Suprapubic skin (tissue), 4 donors: ENCODE measurements at places on chromosomes 12 and 14.

- no peaks in the 10 kb centered on the region for H3K27me3 ChIP-seq
- H3K36me3 ChIP-seq = no peaks in the 10 kb centered on the region
- H3K27ac ChIP-seq = no peak overlapping the region
- no peak for DNase-seq
- H3K4me1 ChIP-seq = no peaks in the 10 kb centered on the region
These were observed 42.1 kb downstream of the CIT start for GRCh38 chr12:119835068-119835467.

DNA sequence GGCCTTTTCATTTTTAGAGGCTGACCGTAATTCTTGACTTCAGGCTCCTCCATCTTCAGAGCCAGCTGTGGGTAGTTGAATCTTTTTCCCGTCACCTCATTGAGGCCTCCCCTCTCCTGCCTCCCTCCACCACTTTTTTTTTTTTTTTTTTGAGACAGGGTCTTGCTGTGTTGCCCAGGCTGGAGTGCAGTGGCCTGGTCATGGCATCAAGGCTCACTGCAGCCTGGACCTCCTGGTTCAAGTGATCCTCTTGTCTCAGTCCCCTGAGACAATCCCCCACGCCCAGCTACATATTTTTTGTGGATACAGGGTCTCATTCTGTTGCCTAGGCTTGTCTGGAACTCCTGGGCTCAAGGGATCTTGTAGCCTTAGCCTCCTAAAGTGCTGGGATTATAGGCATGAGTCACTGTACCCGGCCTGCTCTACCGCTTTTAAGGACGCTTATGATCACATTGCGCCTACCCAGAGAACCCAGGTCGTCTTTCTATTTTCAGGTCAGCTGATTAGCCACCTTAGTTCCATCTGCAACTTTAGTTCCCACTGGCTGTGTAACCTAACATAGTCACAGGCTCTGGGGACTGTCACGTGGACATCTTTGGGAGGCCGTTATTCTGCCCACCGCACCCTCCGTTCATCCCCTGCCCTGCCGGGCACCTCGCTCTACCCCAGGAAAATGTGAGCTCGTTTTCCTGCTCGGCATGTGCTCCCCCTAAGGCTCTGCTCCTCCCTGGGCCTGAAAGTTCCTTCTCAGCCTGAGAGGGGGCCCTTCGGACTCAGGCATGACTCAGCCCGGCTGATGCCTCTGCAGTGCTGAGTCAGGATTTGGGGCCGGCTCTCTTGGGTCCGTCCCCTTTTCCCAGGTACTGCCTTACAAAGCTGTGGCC, 13.4 kb downstream of the TNFAIP2 start:
- H3K27ac ChIP-seq = peak overlapping the region; percentile 74
- H3K27me3 ChIP-seq = no peaks in the 10 kb centered on the region
- peaks cover 39% of the 10 kb centered on the region for H3K4me1 ChIP-seq

- H3K4me1 ChIP-seq = peaks cover 16% of the 10 kb centered on the region
- DNase-seq = no peak
- H3K27ac ChIP-seq = no peak overlapping the region
- no peak overlapping the region for H3K4me3 ChIP-seq
These were observed 49.3 kb downstream of the BCAT1 start for GRCh38 chr12:24899503-24900075.

GRCh38 chr14:20734430-20734806, 11.3 kb upstream of the EDDM3A start:
- no peaks in the 10 kb centered on the region for H3K4me1 ChIP-seq
- H3K27ac ChIP-seq = no peak overlapping the region
- H3K27me3 ChIP-seq = no peaks in the 10 kb centered on the region
- H3K4me3 ChIP-seq = no peak overlapping the region
- H3K36me3 ChIP-seq = no peaks in the 10 kb centered on the region
